ENCODE measurements at places on chromosomes 4 and X.

DNA sequence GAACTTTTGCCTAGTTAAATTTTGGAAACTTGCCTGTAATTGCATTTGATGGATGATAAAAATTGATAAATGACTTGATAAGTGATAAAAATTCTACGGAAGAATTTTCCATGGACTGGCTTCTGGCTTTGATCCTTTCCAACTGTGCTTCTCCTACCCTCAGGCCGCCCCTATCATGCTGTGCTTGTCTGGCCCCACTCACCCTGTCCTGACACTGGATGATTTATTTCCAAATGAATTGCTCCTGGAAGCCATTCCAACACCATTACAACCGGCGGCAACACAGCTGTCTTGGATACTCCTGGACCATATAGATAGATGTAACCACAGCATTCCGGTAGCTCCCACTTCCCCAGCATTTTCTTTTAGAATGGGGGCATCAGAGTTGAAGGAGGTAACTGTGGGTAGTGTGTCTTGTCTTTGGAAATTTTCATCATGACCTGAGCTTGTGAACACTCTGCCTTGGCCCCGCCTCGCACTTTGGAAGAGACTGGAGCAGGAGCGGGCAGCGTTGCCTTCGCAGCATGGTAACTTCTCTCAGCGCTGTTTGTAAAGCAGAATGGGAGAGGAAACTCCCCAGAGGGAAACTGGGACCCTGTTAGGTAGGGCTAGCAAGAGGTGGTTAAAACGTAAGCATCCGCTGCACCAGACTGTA, 77.4 kb downstream of the TBL1X start:
- no peak overlapping the region for H3K4me3 ChIP-seq
- H3K36me3 ChIP-seq: peaks cover 13% of the 10 kb centered on the region
- no peak for DNase-seq
- no peaks in the 10 kb centered on the region for H3K27me3 ChIP-seq
- no peak overlapping the region for H3K27ac ChIP-seq

DNA sequence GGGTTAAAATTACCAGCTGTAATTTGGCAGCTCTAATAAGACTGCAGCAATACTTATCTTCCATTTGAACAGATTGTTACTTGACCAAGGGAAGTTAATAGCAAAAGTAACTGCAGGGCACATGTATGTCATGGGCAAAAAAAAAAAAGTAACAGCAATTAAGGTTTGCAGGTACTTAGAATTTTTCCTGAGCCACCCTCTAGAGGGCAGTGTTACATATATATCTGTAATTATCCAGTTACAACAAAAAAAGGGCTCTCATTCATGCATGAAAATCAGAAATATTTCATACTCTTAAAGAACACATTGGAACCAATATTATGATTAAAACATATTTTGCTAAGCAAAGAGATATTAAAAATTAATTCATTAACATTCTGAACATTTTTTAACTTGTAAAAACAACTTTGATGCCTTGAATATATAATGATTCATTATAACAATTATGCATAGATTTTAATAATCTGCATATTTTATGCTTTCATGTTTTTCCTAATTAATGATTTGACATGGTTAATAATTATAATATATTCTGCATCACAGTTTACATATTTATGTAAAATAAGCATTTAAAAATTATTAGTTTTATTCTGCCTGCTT, 25.1 kb downstream of the XIAP start:
- peaks cover 19% of the 10 kb centered on the region for H3K36me3 ChIP-seq
- DNase-seq: no peak
- H3K27me3 ChIP-seq: no peaks in the 10 kb centered on the region
- H3K27ac ChIP-seq: no peak overlapping the region
- no peak overlapping the region for H3K4me3 ChIP-seq

- no peak for DNase-seq
- H3K27me3 ChIP-seq: no peaks in the 10 kb centered on the region
- peaks cover 11% of the 10 kb centered on the region for H3K4me1 ChIP-seq
- H3K27ac ChIP-seq: no peak overlapping the region
Observed at GRCh38 chrX:56069299-56069931, 162.7 kb upstream of the KLF8 start.

DNA sequence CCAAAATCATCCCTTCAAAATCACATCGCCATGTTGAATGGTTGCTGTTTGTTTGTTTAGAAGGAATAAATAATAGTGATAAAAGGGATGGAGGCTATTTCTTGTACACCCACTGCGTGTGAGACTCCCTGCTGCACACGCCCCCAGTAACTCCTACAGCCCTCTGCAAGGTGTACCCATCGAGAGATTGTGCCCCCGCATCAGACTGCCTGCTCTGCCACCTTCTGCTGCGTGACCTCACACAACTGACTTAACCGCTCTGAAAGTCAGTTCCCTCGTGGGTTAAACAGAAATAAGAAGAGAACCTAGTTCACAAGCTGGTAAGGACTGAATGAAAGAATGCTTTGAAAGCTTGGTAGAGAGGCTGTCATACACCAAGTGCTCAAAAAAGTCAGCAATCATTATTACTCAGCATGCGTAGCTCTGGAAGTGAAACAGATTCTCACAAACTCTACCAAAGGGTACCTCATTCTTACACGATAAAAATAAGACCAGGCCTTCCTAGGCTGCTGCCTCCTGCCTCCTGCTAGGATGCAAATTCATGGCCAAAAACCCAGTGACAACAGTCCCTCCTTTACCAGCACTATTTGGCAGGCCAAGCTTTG, 147.1 kb downstream of the CPEB2 start:
- H3K4me1 ChIP-seq: peaks cover 2% of the 10 kb centered on the region
- H3K4me3 ChIP-seq: no peak overlapping the region
- peaks cover 5% of the 10 kb centered on the region for H3K27me3 ChIP-seq
- H3K27ac ChIP-seq: no peak overlapping the region
- no peak for DNase-seq
- no peaks in the 10 kb centered on the region for H3K36me3 ChIP-seq

GRCh38 chr4:68129793-68130192, at the start of gene TMPRSS11F:
TMPRSS11F (minus strand) TSS chr4:68129869; CDS start chr4:68129820, 49 bp downstream.
- H3K27me3 ChIP-seq: no peaks in the 10 kb centered on the region
- H3K36me3 ChIP-seq: no peaks in the 10 kb centered on the region
- no peak within 1 kb of the TSS for H3K4me3 ChIP-seq
- no peaks in the 10 kb centered on the region for H3K4me1 ChIP-seq
- no peak within 1 kb of the TSS for H3K27ac ChIP-seq

Data from activated naive CD8-positive, alpha-beta T cell treated with anti-CD3 and anti-CD28 coated beads, Interleukin-2, amount 50 U/mL, for 24 hours (primary cell).